Substantia nigra (tissue), 51 donors: ENCODE measurements at places on chromosomes 12 and 14.

DNA sequence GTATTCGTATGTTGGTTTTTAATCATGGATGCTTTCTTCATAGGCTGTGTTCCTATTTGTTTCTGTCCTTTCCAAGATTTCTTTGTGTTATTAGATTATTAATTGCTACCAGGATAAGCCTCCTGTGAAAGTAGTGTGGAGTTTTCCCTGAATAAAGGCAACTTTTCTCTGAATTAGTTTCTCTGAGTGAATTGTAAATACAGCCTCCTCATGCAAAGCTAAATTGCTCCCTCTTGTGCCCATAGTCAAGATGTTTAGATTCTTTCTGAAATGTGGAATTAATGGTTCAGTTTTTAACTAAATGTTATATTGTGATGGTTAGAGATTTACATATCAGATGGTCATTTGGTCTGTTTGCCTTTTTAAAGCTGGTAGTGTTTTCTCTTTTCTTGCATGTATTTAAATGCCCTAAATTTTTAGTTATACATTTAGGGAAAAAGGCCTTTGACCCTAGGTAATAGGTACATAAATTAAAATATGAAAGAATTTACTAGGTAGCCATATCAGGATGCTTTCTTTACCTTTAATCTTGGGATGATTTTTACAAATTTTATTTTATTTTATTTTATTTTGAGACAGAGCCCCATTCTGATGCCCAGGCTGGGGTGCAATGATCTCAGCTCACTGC is 8.9 kb downstream of the APAF1 start:
- no peak for DNase-seq

DNA sequence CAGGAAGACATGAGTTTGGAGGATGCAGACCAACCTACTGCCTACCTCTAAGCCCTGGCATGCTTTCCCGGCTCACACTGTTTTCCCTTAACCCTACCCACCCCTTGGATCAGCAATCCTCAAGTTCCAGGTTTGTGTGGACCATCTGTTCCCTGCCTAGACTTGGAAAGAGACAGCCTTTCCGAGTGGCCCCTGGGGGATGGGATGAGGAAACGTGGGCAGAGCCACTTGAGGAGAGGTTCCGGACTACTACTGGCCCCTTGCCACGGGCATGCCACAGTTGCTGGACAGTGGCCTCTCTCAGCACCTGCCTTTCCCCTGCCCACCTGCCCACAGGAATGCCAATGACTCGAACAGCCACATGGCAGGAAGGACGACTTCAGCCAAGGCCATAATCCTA is 135.9 kb downstream of the SLC15A4 start:
- DNase-seq: no peak

DNA sequence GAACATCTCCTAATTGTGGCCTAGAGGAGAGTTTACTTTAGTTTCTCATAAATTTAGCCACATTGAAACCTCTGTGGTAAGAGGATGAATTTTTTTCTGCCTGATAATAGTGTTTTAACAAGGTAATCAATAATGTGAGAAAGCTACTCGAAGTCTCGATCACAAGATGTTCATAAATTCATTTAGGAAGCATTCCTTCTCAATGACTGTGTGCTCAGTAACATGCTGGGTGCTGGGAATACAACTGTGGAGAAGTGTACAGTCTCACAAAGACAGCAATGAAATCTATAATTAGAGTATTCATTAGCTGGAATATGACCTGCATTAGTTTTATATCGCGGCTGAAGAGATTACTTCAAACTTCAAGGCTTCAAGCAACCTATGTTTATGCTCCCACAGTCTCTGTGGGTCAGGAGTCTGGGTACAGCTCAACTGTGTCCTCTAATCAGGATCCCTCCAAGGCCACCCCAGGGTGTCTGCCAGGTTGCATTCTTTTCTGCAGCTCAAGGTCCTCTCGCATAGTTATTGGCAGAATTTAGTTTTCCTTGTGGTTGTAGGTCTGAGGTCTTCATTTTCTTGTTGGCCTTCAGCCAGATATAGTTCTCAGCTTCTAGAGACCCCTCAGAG is 167.6 kb downstream of the ANO4 start:
- DNase-seq: no peak

GRCh38 chr14:27123162-27123561 is 525.3 kb upstream of the NOVA1 start:
- no peak for DNase-seq
